ENCODE measurements at places on chromosomes 5 and 9.

GRCh38 chr9:130034570-130034969, 8.4 kb downstream of the FNBP1 start:
- no peak for DNase-seq

DNA sequence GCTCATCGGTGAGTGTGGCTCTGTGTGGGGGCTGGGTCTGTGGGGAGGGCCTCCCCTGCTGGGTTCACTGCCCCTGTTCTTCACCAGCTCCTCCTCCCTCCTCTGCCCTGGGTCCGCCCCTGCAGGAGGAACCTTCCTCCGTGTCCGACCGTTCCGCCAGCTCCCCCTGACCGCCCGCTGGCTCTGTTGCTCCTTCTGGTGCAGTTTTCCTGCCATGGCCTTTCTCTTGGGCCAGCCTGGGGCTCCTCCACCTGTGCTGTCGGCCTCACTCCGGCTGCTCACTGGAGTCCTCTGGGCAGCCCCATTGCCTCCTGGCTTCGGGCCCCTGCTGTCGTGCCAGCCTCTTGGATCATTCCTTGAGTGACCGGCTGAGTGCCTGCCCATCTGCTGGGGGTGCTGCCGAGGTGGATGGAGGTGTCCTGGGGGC, 12.3 kb downstream of the RNU6ATAC start:
- no peak for DNase-seq

GRCh38 chr5:71601222-71602026, 14.3 kb downstream of the MCCC2 start:
- peak; percentile 57 for DNase-seq

DNA sequence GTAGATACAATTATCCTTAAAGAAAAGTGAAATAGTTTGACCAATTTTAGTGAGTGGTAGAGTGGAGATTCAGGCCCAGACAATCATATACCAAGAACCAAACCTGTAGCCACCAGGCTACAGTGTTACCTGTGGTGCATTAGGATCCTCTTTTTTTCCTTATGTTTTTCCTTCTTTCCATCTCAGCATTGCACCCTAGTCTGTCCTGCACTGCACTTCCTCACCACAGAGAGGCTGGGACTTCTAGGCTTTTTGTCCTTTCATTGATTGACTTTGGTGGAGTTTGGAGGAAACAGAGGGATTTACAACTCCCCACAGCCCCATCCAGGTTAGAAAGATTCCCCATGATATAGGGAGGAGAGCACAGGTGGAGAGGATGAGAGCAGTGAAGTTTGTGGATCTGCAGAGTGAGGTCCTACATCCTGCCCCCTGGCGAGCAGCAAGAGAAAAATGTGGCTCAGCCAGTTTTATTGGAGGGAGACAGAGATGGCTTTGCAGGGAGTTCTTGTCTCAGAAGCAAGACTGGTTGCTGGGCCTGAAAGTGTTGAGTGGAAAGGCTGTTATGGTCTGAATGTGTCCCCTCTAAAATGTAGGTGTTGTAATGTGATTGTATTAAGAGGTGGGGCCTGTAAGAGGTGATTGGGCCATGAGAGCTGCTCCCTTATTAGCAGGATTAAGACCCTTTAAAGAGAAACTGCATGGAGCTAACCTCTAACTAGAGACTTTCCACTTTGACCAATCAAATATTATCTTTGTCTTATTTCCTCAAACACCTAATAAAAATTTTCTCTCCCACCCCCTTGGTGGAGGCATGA, 36.2 kb downstream of the KIF4B start:
- no peak for DNase-seq

GRCh38 chr5:1104327-1105006, 7.4 kb downstream of the SLC12A7 start:
- DNase-seq: no peak

GRCh38 chr9:75892216-75892911, 1.9 kb downstream of the PCSK5 start:
- peak; percentile 34 for DNase-seq
